ENCODE measurements at places on chromosomes 1 and 21.

DNA sequence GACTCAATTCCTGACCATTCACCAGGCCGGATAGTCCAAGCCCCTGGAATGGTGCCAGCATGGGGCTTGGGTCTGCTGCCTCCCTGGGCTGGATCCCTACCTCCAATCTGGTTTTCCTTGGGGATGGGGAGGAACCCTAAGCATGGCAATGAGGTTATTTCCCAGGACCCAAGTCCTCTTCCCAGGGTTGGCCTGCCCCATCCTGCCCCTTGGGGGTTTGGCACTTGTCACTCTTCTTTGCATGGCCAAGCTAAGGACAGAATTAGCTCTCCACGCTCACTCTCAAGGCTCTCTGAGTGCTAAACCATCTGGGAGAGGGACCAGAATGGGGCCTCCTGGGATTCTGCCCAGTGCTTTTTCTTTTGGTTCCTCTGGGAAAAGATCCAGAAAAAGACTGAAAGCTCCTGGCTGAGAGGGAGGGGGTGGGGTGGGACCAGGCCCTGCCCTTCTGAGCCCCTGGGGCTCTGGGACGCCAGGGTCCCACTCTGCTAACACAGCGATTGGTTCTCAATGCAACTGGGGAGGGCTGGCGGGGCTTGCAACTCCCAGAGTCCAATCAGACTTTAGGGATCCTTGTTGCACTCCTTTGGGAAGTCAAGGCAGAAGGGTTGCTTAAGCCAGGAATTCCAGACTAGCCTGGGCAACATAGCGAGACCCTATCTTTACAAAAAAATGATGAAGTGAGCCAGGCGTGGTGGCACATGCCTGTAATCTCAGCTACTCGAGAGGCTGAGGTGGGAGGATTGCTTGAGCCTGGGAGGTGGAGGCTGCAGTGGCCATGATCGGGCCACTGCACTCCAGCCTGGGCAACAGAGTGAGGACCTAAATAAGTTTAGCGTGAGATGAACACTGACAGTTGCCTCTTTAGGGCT is 52.7 kb downstream of the DHRS3 start:
- no peak for DNase-seq

GRCh38 chr1:204045430-204045829 is 27.5 kb upstream of the SOX13 start:
- no peak for DNase-seq

DNA sequence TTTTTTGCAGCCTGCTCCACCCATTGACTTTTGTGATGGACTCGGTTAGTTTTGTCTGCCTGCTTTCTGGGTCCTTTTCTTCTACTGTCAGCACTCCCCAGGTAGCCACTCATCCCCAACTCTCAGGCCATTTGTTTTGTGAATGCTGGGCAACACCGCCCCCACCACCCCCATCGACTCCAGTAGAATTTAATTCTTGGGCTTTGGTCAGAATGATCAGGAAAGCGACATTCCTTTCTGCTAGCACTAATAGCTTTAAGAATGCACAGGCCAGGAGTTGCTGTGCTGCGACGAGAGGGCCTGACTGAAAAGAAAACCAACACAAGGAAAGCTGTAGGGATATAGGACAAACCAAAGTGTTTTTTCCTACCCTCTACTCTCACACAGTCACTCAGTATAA is 144.4 kb downstream of the CDC7 start:
- DNase-seq: no peak

DNA sequence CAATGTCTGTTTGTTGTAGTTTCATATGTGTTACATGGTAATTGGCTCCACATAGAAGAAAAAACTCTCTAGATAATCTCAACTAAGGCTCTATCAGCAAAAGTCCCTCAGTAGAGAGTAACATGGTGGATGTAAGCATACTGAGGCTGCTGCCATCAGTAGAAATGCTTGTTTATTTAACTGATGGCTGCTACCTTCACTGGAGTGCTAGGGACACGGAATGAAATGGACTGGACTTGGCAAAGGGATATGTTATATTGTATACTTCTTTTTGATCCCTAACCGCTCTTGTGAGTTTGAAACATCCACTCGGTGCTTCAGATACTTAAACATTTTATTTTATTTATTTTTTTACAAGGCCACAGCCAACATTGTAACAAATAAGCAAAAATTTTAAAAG is 143.0 kb downstream of the ZNF281 start:
- DNase-seq: no peak

- no peak for DNase-seq
Observed at GRCh38 chr1:25926731-25927496, 20.7 kb upstream of the STMN1 start.

DNA sequence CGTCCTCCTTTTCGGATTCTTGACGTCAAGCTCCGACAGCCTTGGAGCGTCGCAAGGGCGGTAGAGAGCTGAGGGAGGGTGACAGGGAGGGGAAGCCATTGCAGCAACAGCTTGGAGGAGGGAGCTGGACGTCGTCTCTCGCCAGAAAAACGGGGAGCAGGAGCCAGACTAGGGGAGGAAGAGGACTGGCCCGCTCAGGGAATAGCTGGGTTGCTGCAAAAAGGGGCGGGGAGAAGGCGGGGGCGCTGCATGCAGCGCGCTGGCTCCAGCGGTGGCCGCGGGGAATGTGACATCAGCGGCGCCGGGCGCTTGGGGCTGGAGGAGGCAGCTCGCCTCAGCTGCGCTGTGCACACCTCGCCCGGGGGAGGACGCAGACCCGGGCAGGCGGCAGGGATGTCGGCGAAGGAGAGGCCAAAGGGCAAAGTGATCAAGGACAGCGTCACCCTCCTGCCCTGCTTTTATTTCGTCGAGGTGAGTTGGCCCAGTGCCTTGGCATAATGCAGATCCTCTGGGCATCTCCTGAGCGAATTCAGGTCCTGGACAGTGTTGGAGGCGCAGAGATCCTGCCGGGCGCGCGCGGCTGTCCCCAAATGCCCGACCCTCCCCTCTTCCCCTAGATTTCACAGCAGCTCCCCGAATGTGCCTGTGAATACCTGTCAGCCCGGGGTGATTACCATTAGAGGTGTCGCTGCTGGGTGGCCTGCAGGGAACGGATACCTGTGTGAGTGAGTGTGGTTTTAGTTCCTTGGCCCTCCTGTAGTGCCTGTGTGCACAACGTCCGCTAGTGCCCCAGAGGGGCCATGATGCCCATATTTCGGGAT is at the start of gene PLPPR4:
TSS of gene PLPPR4 (plus strand) at position 292 of the 821 bp plus-strand sequence. CDS start at position 394, 102 bp downstream.
- peak; percentile 72 for DNase-seq

DNA sequence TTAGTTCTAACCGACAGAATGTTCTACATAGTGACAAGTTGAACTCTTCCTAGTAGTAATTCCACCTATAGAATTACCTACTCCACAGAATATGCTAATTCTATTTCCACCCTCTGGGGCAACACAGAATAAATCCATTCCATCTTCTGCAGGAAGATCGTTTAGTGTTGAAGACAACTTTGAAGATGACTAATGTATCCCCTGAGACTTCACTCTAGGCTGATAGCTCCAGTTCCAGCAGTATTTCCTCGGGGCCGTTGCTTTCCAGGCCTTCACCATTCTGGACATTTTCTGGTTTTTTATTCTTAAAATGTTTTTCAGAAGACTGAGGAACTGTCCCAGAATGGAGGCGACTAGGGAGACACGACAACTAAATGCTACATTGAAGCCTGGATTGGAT is 61.0 kb upstream of the CSF1 start:
- no peak for DNase-seq

GRCh38 chr1:101302831-101303511 is 66.2 kb downstream of the S1PR1 start:
- DNase-seq: no peak

- no peak for DNase-seq
Observed at GRCh38 chr1:24900486-24900849, 29.6 kb downstream of the RUNX3 start.

DNA sequence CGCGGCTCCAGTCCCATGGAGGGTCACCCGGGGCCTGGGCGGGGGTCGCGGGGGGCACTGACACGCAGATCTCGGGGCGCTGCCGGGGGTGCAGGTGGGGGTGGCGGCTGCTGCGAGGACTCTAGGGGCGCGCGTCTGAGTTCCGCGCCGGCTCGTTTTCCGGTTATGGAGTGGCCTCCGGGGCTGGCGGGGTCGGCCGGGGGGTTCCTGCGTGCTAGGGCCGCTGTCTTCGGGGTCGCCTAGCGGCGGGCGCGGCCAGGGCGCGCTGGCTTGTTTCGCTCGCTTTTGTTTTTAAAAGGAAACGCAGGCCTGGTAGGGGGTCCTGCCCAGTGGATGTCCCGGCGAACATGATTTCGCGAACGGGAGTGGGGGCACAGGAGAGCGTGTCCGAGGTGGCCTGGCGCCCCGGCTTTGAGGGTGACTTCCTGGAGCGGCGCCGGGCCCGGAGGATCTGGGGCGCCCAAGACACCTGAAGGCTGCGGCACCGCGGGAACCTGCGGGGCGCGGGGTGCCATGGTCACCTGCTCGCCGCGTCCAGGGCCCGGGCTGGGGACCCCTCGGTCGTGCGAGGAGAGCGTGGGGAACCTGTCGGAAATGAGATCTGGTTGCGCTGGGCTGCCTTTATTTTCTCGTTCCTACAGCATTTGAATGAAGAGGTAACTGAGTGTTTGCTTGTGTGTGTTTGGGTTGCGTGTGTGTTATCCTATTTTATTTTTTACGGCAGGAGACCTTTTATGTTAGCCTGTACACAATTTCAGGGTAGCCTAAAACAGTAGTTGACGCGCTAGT is 618 bp downstream of the ETS2 start:
- DNase-seq: no peak

DNA sequence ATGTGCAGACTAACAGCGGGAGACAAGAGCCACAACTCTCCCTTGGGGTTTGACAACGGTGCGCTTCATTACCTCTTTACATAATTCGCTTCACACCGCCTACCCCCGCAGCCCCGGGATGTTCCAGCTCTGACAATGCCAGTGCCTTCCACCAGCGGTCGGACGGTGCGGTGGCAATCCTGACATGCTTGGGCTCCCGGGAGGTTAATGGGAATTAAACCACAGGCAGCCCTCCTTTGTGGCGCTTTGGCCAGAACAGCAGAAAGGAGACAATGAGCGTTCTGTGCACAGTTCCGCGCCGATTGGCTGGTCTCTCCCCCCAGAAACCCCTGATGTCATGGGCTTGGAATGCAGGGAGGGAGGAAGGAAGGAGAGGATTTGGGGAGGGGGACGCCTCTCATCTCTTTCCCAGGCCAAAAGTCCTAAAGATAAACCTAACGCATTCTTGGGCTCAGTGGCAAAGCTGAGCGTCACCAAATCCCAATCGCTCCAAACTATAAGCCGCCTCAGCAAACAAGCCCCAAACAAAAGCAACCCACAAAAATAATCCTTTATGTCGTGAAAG is 1.3 kb downstream of the CNN3 start:
- peak; percentile 90 for DNase-seq

DNA sequence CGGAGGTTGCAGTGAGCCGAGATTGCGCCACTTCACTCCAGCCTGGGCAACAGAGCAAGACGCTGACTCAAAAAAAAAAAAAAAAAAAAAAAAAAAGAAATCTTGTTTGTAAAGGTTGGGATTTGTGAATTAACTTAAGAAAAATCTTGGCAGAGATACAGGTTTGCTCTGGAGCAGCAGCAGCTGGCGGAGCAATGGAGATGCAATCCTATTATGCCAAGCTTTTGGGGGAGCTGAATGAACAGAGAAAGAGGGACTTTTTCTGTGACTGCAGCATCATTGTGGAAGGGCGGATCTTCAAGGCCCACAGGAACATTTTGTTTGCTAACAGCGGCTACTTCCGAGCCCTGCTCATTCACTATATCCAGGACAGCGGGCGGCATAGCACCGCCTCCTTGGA is 5.6 kb downstream of the ZBTB8B start:
- no peak for DNase-seq

DNA sequence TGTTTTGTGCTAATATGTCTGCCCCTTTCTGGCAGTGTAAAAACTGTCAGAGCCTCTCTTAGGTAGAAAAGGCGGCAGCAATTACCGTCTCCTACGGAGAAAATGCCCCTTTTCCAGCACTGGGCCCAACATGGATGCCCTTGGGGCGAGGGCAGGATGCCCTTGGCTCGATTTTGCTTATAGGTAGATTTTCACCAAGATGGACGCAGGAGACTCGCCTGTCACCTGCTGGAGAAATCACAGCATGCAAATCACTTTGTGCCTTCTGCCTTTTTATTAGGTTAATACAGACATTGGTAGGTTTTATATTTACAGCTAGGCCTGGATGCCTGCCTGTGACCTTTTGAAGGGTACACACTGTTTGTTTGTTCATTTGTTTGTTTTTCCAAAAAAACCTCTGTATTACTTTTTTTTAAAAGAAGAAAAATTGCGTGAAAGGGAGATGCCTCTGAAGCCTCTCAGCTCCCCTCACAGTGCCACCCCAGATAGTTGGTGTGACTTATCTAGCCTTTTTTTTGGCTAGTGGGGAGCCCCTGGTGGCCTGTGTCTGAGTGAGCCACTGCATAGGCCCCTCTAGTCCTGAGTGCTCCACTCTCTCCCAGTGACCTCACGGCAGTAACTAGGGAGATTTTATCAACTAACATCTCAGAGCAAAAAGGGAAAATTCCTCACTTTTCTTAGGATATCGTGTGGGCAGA is 2.5 kb downstream of the ATP1B1 start:
- DNase-seq: peak; percentile 28

- no peak for DNase-seq
Observed at GRCh38 chr1:197390856-197391255, 122.8 kb downstream of the CRB1 start.

DNA sequence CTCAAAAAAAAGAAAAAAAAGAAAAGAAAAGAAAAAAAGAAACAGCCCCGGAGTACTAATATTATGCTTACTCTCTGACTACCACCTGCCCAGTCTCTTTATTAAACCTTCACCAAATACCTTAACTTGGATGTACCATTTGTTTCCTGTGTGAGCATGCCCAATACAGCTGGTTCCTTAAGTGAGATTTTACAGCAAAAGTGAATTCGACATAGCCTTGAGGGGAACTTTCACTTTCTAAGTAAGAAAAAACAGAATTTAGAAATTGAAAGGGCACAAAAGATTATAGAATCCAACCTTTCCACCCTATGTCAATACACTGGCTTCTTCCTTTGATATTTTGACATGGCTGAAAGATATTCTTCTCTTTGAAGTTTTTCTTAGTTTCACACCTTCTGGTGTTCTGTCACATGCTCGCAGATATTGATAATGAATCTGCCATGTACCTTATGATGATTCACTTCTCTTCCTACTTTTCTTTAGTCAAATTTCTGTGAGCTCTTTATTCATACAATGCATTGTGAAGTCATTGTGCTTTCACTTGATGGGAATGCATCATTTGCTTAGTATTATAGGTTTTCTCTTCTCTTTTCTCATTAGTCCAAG is 5.2 kb upstream of the GIPC2 start:
- DNase-seq: no peak

DNA sequence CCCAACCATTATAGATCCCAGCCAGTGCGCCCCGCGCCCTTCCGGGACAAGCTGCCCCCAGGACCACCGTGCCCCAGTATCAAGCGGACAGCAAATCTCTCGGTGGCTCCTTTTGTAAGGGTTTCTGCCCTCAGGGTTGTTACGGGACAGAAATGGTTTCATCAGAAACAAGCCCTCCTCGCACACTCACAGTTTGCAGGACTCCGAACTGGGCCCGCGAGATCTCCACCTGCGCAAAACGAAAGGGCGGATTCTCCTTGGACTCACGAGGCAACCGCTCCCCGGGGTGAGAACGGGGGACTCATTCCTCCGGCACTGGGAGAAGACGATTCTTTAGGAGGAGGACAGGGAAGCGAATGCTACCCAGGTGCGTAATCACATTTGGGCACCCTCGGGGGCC is 51.1 kb upstream of the H6PD start:
- no peak for DNase-seq

GRCh38 chr1:101264697-101265096 is 27.9 kb downstream of the S1PR1 start:
- DNase-seq: no peak

- peak; percentile 1 for DNase-seq
Observed at GRCh38 chr1:27163093-27163492, 8.2 kb upstream of the SLC9A1 start.

- no peak for DNase-seq
Observed at GRCh38 chr1:225768662-225769426, 8.8 kb upstream of the SRP9 start.

Measured in urothelium cell line (cell line).